ENCODE measurements at places on chromosomes 7 and 10.

GRCh38 chr7:129829737-129830631 lies 122.8 kb downstream of the UBE2H start:
- DNase-seq = peak; percentile 67

DNA sequence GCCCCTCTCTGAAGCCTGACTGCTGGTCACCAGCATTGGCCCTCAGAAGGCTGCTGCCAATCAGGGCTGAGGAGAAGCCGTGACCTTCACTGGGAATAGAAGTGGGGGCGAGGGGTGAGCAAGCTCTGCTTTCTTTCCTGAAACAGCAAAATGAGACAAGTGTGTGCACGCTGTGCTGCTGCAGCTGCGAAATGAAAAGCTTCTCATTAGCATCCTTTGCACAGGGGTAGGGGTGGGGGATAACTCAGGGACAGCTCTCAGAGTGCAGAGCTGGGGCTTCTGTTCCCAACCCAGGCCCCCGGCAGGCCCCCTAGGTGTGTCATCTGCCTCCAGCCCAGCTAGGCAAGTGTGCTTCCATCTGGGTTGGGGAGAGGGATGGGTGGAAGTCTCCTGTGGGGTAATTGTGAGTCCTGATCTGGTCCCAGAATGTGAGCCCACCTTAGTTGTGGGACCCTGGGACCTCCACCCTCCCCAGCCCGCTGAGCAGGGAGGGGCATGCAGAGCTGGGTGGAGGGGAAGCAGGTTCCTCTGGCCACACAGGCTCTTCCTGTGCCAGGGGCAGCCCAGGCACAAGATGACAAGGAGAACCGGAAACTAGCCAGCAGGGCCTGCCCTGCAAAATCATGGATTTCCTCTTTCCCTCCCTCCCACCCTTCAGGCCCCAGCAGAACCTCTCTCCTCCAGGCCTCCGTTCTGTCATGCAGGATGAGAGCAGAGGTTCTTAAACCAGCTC lies 22.2 kb downstream of the ZNF467 start:
- no peak for DNase-seq

GRCh38 chr7:74454021-74454924 lies 567 bp downstream of the GTF2IRD1 start:
- DNase-seq = no peak

GRCh38 chr10:31136930-31137885 lies 105.5 kb upstream of the ZNF438 start:
- DNase-seq = peak; percentile 92

- no peak for DNase-seq
Observed at GRCh38 chr7:22447008-22447407, 53.0 kb downstream of the STEAP1B start.

GRCh38 chr10:48543182-48543844 lies 61.6 kb downstream of the ARHGAP22 start:
- no peak for DNase-seq

GRCh38 chr7:131623154-131623553 lies 66.7 kb upstream of the PODXL start:
- DNase-seq = no peak

DNA sequence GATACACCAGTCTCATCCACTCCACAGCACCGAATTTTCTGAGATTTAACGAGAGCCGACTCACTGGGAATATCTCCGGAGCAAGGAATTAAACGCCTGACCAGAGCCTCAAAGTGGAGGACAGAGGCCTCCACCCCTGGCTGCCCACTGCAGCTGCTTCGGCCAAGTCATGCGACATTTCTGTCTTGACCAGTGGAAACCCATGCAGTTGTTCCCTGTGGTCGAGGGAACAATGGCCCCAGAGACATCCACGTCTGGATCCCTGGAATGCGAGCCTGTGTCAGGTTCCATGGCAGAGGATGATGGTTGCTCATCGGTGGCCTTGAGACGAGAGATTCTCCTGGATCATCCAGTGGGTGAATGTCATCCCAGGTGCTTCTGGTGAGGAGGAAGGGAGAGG lies 65.7 kb upstream of the INSIG1 start:
- DNase-seq = no peak

DNA sequence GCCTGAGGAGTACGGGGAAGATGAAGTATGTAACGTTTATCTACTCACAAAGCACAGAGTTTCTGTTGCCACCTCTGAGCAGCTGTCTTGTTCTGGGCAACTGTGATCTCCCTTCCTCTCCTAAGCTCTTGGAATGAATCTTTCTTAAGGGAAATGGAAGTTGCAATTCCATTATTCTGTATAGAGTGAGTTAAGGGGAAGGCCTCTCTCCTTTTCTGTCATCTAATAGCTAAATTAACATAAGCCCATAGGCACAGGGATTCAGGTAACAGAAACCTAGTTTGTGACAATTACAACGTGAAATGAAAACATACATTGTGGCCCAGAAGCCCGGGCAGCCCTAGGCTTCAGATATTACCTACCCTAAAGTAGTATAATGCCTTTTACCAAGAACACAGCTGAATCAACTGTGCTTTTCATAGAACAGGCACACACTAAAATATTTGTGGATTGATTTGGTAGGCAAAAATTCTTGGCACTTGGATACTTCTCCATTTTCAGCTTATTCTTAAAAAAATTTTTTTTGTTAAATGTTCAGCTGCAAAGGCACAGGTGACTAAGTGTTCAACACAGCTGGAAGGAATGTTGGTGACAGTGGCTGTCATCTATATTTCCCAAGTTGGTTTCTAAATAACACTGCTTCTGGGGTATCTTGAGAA lies 3.8 kb upstream of the PDCD4 start:
- no peak for DNase-seq

- DNase-seq = no peak
Observed at GRCh38 chr7:135971366-135971725, 5.8 kb downstream of the MTPN start.

DNA sequence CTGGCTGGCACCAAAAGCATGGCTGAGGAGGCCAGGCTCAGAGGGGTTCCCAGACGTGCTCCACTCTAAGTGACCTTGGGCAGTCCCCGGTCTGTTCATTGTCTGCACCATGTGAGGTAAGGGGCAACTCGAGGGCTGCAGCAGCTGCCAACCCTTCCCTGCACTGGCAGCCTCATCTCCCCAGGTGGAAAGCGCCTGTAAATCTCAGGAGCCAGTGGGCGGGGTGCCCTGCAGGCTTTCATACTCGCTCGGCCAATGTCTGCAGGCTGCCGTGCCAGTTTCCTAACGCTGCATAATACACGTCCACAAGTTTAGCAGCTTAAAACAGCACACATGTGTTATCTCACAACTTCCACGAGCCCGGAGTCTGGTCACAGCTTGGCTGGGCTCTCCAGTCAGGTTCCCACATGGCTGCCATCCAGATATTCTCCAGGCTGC lies 12.6 kb upstream of the GDF10 start:
- no peak for DNase-seq

GRCh38 chr7:21867226-21867625 lies 78.5 kb downstream of the CDCA7L start:
- DNase-seq = no peak

GRCh38 chr7:80151274-80151665 lies 16.6 kb downstream of the GNAI1 start:
- DNase-seq = peak; percentile 75

DNA sequence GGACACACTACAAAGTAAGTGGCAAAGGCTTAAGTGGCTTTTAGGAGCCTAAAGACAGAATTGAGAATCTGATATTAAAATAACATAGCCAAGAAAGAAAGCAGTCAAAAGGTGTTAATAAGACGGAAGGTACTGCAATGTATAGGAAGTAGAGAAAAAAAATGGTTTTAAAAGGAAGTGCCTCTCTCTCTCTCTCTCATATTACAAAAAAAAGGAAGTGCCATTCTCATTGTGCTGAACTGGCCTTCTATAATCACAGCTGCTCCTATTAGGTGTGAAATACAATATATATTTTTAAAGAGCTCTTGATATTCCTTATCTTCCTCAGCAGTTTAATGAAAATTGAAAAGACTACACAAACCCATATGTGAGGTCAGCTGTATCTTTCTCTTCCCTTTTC lies 199.4 kb upstream of the NPVF start:
- peak; percentile 27 for DNase-seq

DNA sequence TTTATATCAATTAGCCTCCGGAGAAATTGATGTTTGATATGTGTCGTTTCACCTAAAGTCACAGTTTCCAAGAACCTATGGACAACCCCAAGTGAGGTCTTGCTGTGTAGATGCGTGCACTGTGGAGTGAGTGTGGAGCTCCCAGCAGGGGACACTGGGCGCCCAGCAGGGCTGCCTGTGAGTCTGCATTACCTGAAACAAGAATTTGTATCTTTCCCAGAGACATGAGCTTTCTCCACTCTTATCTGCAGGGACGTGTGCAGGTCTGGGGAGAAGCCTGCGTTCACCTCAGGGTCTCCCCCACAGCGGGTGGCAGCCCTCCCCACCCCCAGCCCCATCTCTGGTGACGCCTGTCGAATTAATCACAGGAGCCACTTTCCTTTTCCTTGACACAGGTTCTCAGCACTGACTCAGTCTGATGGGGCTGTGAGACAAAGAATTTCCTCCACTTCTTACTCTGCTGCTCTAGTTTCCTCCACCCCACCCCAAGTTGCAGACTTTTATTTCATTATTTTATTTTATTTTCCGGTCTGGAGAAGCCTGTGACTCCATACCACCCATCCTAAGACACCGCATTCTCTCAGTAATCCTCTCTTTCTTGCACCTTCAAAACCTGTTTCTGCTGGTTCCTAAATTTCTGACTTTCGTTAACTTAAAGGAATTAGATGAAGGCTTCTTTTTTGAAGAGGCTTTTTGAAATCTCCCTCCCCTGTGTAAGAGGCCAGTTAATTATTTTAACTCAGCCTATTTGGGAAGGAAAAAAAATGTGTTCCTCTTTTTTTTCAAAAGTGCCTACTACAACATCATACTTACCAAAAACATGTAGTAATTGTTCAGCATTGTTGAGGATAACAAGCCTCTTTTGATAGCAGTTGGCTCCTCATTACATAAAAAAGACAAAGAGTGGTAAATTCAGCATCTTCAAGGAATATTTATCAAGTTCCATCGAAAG lies 17.0 kb upstream of the INSIG1 start:
- peak; percentile 66 for DNase-seq

DNA sequence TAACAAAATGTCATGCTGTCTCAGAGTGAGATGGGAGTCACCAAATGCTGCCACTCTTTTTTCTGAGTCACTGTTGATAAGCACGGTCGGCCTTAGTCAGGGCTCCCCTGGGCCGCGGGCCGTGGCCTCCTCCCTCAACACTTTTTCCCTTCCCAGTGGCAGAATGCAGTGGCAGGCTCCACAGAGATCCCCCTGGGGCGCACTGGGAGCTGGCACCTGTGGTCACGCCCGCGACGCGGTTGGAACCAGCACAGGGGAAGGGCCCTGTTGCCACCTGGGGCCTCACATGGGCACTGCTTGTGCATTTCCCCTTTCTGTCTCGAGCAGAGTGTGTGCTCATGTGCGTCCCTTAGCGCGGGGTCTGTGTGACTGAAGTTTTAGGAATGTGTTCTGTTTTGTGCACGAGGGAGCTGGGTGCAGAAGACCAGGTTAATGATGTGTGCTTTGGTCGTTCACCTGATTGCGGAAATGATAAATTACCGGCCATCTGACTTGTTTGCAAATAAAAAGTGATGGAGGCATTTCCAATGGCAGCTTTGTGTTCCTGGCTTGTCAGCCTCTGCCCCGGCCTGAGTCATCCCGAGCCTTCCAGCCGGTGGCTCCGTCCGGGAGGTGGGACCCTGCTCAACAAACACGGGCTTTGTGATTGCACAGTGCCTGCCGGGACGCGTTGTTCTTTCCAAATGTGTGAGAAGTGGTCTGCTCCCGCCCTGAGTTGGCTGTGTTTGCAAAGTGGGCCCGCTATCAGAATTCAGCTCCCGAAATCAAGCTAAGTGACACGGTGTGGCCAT lies 100.7 kb downstream of the NKX6-2 start:
- peak; percentile 6 for DNase-seq

- DNase-seq = peak; percentile 85
Observed at GRCh38 chr10:87094373-87095235, at the start of the genes GLUD1 and SHLD2. Gene GLUD1 (minus strand): TSS chr10:87094843. CDS start chr10:87094769, 74 bp downstream. Gene SHLD2 (plus strand): TSS chr10:87095206. CDS start chr10:87151355, 56,149 bp downstream.

DNA sequence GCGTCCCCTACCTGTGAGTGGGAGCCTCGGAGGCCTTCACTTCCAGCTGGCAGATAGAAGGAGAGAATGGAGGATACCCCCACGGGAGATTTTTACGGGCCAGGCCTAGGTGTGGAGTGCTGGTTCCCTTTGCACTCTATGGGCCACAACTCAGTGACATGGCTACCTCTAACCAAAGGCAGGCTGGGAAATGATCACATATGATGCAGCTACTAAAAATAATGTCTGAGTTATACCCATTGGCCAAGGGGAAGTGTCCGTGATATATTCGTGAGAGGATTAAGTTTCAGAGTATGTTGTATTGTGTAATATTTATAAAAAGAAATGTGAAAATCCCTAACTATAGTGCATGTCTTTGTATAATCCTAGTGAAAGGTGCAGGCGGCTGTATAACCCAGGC lies 13.5 kb upstream of the HIPK2 start:
- no peak for DNase-seq

GRCh38 chr7:30617359-30617758 lies 22.7 kb downstream of the GARS1 start:
- no peak for DNase-seq

Measured in KBM-7 (cell line).